ENCODE measurements at places on chromosomes 6 and 20.

DNA sequence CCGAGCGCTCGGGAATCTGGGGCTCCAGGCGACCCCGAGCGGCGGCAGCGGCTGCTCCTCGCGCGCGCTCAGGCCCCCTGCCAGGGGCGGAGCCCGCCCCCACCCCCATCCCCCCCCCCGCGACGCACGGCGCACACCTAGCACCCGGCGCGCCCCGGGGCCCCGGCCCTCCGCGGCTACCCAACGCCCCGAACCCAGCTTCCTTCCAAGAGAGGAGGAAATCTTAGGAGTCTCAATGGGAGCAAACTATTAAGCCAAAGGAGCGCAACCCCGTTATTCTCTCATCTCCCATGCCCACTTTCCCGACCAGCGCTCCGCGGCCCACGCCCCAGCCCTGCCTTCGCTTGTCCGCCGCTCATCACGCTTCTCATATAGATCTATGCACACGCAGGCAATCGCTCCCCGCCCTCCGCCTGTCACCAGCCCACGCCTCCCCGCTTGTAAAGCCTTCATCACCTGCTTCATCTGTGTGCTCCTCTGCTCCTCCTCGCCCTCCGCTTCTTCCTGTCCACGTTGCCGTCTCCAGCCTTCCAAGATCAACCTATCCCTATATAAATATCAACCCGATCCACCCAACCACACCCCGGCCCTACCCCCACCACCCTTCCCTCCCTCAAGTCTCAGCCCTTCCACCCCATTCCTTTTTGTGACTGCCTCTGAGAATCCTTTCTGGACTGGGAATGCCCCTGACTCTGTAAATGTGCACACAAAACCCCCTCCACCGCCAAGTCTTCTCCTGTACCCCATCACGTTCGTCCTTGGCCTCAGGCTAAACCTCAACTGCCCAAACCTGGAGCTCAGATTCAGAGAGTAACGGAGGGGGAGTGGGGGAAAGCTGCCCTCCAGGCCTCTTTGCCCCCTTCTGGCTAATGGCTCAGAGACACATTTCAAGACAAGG lies at the start of gene DLK2:
DLK2 (minus strand) TSS at position 18 of the 898 bp plus-strand sequence. CDS start 723 bp downstream, outside the sequence.
- H3K4me3 ChIP-seq, result peak within 1 kb of the TSS; percentile 37
- peaks cover 15% of the 10 kb centered on the region for H3K4me1 ChIP-seq
- no peaks in the 10 kb centered on the region for H3K27me3 ChIP-seq
- peak within 1 kb of the TSS; percentile 45 for H3K27ac ChIP-seq
- DNase-seq, result peak; percentile 40

DNA sequence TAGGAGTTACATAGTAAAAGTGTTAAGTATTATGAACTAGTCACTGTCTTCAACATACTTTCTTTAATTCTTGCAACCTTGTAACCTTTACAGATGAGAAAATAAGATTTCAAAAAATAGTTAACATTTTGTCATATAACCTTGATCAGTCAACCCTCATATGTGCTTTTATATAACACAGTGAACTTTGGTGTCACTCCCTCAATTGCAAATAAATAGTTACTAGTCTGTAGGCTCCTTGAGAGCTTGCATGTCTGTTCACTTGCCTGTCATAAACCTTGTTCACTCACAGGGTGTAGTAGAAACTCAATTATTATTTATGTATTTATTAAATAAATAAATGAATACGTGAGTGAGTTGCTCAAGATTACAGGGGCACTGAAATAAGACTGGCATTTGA lies 107.5 kb downstream of the QKI start:
- H3K4me3 ChIP-seq, result no peak overlapping the region
- no peaks in the 10 kb centered on the region for H3K36me3 ChIP-seq
- H3K4me1 ChIP-seq, result no peaks in the 10 kb centered on the region
- DNase-seq, result no peak
- no peak overlapping the region for H3K27ac ChIP-seq

GRCh38 chr6:35581633-35582032 lies 68.9 kb upstream of the TULP1 start:
- H3K36me3 ChIP-seq, result peaks cover 36% of the 10 kb centered on the region
- no peak for DNase-seq
- no peaks in the 10 kb centered on the region for H3K27me3 ChIP-seq
- H3K4me1 ChIP-seq, result peaks cover 16% of the 10 kb centered on the region
- no peak overlapping the region for H3K4me3 ChIP-seq
- H3K27ac ChIP-seq, result no peak overlapping the region

DNA sequence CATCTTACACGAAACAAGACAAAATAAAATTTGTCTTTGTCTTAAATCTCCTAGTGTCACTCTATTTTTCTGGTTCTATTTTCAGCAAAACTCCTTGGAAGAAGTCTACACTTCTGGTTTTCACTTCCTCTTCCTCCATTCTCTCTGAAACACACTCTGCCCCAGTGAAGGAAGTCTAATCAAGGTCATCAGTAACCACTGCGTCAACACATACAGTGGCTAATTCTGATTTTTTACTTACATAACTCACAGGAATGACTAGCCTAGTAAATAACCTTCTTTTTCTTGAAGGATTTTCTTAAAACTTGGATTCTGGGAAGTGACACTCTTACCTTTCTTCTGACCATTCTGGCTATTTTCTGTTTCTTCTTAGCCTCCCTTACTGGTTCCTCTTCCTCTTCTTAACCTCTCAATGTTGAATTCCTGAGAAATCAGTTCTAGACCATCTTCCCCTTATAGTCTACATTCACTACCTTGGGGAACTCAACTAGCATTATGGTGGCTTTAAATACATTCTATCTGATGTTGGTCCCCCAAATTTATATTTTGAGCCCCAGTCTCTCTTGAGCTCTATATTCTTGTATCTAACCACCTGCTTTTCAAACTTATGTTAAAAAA lies 37.5 kb downstream of the AIG1 start:
- H3K4me1 ChIP-seq, result peaks cover 20% of the 10 kb centered on the region
- peak overlapping the region; percentile 77 for H3K4me3 ChIP-seq
- no peaks in the 10 kb centered on the region for H3K36me3 ChIP-seq
- no peaks in the 10 kb centered on the region for H3K27me3 ChIP-seq

GRCh38 chr6:146980900-146981329 lies 223.3 kb upstream of the STXBP5 start:
- no peak overlapping the region for H3K27ac ChIP-seq
- H3K4me1 ChIP-seq, result no peaks in the 10 kb centered on the region
- DNase-seq, result no peak
- no peaks in the 10 kb centered on the region for H3K27me3 ChIP-seq
- H3K36me3 ChIP-seq, result no peaks in the 10 kb centered on the region

- no peak overlapping the region for H3K4me3 ChIP-seq
- no peaks in the 10 kb centered on the region for H3K27me3 ChIP-seq
- no peaks in the 10 kb centered on the region for H3K4me1 ChIP-seq
- H3K27ac ChIP-seq, result no peak overlapping the region
- no peak for DNase-seq
These were observed 344.3 kb upstream of the ID4 start for GRCh38 chr6:19492636-19493405.

- no peaks in the 10 kb centered on the region for H3K36me3 ChIP-seq
- peaks cover 18% of the 10 kb centered on the region for H3K4me1 ChIP-seq
- no peak for DNase-seq
- H3K27ac ChIP-seq, result no peak overlapping the region
- no peak overlapping the region for H3K4me3 ChIP-seq
These were observed 1.9 kb upstream of the LZTS3 start for GRCh38 chr20:3175270-3175669.

DNA sequence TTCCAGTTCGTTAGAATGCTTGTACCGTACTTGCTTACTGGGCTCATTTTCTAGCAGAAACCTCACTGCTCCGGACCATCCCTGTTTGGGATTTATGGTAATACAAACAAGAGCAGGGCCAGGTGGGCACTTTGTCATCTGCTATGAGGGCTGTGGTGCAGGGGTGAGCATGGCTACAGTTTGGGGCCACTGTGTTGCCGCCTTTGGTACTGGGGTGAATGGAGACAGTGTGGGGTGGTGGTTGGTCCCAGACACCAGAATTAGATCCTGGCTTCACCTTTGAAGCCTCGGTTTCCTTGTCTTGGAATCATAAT lies 95.0 kb downstream of the TOX2 start:
- H3K4me1 ChIP-seq, result peaks cover 13% of the 10 kb centered on the region
- no peak for DNase-seq
- no peak overlapping the region for H3K27ac ChIP-seq
- H3K36me3 ChIP-seq, result no peaks in the 10 kb centered on the region

DNA sequence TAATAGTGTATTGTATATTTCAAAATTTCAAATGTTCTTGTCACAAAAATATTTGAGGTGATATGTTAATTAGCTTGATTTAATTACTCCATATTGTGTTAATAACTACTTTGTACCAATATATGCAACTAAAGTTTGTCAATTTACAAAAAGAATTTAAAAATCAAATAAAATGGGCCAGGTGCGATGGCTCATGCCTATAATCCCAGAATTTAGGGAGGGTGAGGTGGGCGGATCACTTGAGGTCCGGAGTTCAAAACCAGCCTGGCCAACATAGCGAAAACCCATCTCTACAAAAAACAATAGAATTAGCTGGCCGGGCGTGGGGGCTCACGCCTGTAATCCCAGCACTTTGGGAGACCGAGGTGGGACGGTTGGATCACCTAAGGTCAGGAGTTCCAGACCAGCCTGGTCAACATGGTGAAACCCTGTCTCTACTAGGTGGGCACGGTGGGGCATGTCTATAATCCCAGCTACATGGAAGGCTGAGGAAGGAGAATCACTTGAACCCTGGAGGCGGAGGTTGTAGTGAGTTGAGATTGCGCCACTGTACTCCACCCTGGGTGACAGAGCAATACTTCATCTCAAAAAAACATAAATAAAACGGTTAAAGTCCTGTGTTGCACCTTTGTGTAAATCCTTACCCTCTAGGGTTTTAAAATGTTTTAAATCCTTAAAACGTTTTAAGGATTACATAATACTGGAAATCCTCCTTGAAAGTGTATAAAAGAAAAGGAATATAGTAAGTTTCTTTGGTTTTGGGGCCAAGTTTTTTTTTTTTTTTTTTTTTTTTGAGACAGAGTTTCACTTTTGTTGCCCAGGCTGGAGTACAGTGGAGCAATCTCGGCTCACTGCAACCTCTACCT lies 4.0 kb downstream of the HSPA1B start:
- no peaks in the 10 kb centered on the region for H3K27me3 ChIP-seq
- DNase-seq, result no peak
- no peaks in the 10 kb centered on the region for H3K36me3 ChIP-seq
- H3K4me3 ChIP-seq, result peak overlapping the region; percentile 96

- DNase-seq, result no peak
- H3K36me3 ChIP-seq, result no peaks in the 10 kb centered on the region
- H3K27me3 ChIP-seq, result no peaks in the 10 kb centered on the region
These were observed 32.5 kb downstream of the RIPOR3 start for GRCh38 chr20:50658804-50659380.

DNA sequence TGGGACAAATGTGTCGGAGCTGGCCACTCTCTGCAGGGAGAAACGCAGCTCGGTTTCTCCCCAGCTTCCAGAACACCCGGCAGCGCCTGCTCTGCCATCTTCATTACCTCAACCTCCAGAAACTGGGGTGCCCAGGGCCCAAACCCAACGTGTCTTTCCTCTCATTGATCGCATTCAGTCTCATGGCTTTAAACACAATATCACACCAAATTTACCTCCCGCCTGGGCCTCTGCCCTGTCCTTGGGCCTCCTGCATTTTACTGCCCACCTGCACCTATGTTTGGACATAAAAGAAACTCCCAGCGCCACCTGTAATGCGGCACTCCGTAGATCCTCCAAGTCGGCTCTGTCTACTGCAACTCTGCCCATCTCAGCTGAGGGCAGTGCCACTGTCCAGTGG lies 22.2 kb downstream of the SERPINB6 start:
- H3K27me3 ChIP-seq, result no peaks in the 10 kb centered on the region
- no peaks in the 10 kb centered on the region for H3K4me1 ChIP-seq
- no peak overlapping the region for H3K27ac ChIP-seq
- DNase-seq, result no peak
- H3K4me3 ChIP-seq, result no peak overlapping the region

GRCh38 chr6:57075092-57075491 lies 14.9 kb upstream of the ZNF451 start:
- H3K27ac ChIP-seq, result no peak overlapping the region
- H3K4me1 ChIP-seq, result no peaks in the 10 kb centered on the region
- H3K27me3 ChIP-seq, result no peaks in the 10 kb centered on the region
- DNase-seq, result no peak

DNA sequence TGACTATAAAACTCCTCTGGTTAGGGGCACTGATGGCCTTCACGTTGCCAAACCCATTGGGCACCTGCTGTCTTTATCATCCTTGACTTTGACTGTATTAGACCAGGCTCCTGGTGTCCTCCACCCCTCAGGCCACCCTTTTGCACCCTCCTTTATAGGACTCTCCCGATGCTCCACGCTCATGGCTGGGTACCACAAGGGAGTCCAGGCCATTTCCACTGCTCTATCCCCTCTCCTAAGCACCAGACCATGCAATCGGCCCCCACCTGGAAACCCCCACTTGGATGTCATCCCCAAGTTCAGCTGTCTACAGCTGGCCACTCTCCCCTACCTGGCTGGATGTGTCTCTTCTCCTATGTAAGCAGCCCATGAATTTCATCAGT lies 115.2 kb downstream of the TOX2 start:
- no peak for DNase-seq
- H3K4me1 ChIP-seq, result peaks cover 24% of the 10 kb centered on the region
- no peak overlapping the region for H3K4me3 ChIP-seq
- H3K27me3 ChIP-seq, result no peaks in the 10 kb centered on the region
- no peaks in the 10 kb centered on the region for H3K36me3 ChIP-seq

Measured in CD4-positive, CD25-positive, alpha-beta regulatory T cell (primary cell).